NCI-H226 (cell line): ENCODE measurements at places on chromosomes 3 and 15.

- no peak for DNase-seq
Measured at GRCh38 chr15:92393071-92393979, at the start of gene ST8SIA2. Gene ST8SIA2 (plus strand): TSS chr15:92393881. CDS start chr15:92394065, 184 bp downstream.

DNA sequence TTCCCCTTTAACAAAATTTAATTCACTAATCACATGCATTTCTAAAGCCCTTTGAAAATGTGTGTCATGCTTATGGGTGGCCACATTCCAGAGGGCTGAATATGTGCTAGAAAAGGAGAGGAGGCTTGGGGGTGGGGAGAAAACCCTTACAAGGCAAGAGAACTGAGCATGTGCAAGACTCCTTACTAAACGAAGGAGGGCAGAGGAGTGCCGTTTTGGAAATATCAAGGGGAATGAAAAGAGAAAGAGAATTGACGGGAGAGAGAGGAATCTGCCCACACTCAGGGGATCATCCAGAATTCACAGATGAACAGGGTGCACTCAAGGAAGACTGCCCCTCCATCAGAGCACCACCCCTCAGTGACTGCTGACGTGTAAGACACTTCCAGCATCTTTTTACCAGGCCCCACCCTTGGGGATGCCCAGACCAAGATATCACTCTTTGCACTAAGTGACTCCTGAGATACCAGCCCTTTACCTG lies 37.9 kb upstream of the TSC22D2 start:
- DNase-seq, result peak; percentile 97

DNA sequence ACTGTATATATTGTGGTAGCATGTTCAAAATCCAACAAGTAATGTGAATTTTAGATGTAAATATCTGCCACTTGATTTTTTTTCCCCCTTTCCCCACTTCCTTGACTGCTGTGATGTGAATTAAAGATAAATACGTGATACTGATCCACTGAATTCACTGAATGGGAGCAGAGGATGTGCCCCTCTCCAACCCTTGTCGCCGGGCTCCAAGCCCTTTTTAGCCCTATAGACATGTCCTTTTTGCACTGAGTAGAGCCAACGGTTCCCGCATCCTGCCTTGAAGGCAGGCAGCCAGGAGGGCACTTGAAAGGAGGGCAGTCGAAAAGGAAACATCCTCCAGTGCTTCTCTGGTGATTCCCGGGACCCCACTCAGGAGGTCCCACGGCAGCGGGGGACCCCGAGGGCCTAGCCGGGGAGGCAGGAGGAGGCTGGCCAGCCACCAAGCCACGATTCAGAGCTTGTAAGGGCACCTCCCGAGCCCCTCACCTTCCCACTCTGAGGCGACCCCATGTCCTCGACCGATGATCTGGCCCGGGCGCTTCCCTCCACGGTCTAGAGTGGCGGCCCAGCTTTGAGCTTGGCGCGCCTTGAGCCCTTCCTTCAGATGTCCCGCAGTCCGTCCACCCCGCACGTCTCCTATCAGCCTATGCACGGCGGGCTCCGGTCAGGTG lies 901 bp upstream of the MANF start:
- no peak for DNase-seq

DNA sequence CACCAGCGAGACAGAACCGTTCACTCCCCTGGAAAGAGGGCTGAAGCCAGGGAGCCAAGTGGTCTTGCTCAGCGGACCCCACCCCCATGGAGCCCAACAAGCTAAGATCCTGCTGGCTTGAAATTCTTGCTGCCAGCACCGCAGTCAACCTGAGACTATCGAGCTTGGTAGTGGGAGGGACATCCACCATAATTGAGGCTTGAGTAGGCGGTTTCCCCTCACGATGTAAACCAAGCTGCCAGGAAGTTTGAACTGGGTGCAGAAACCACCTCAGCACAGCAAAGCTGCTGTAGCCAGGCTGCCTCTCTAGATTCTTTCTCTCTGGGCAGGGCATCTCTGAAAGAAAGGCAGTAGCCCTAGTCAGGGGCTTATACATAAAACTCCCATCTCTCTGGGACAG lies 151.0 kb downstream of the MBNL1 start:
- no peak for DNase-seq

GRCh38 chr3:126147932-126148683 lies 32.3 kb downstream of the ALDH1L1 start:
- DNase-seq, result no peak

GRCh38 chr15:64947211-64947610 lies 35.5 kb downstream of the ANKDD1A start:
- DNase-seq, result no peak

GRCh38 chr15:64232400-64232799 lies 69.6 kb upstream of the PPIB start:
- DNase-seq, result peak; percentile 86

DNA sequence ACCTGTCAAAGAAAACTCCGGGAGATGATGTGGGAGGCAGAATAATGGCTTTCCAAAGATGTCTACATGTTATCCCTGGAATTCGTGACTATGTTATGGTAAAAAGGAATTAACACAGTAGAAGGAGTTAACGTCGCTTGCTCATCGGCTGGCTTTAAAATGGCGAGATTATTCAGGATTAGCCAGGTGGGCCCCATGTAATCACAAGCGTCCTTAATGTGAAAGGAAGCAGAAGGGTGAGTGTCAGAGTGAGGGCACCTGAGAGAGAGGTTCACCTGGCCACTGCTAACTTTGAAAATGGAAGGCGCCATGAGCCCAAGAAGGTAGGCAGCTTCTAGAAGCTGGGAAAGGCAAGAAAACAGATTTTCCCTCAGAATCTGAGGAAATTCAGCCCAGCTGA lies 557.2 kb downstream of the EPHB1 start:
- no peak for DNase-seq

- DNase-seq, result no peak
Measured at GRCh38 chr15:100334015-100334414, 7.8 kb downstream of the ADAMTS17 start.

DNA sequence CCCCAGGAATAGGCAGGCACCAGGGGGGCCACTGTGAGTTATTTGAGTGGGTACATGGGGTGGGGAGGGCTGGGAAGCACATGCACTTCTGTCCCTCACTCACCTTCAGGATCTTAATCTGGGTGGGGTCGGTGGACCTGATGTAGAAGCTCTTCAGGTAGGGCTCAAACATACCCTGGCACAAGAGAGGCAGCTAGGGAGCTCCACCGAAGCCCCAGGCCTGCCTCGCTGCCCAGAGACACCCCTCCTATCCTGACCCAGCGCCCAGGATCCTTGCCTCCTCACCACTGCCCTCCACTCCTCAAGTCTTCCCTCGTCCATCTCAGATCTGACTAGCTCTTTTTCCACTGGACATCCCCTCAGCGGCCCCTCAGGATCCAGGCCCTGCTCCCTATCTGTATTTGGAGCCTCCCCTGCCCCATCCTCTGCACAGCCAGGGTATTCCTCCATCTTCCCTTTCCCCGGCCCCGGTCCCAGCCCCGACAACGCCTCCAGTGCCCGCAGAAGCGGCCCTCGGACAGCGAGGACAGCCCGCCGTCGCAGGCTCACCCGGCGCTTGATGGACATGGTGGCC lies 30.0 kb downstream of the AP3B2 start:
- no peak for DNase-seq

DNA sequence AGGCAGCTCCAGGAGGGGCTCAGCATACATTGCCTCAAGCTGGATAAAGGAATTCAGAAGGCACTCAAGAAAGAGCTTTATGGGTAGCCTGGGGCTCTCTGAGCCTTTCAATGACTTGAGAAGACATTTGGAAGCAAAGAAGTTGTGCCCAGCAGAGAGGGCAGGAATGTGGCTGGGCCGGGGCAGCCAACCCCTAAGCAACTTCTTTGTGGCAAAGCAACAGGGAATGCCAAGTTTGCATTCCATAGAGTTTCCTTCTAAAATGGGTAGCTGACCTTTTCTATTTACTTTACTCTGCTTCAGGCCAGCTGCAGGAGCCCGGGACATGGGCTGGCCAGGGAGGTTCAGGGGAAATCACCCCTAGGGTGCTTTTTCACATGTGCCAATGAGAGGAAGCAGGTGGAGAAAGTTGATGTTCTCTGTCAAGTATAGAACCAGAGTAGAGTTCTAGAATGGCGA lies 45.6 kb downstream of the CCDC12 start:
- no peak for DNase-seq

GRCh38 chr15:91973481-91973880 lies 120.0 kb downstream of the SLCO3A1 start:
- no peak for DNase-seq
